ENCODE measurements at places on chromosomes 7 and 10. TPM values are rescaled to one million over a fixed set of nuclear protein-coding genes. Genes with fewer than 3 reads are reported as not detected.

DNA sequence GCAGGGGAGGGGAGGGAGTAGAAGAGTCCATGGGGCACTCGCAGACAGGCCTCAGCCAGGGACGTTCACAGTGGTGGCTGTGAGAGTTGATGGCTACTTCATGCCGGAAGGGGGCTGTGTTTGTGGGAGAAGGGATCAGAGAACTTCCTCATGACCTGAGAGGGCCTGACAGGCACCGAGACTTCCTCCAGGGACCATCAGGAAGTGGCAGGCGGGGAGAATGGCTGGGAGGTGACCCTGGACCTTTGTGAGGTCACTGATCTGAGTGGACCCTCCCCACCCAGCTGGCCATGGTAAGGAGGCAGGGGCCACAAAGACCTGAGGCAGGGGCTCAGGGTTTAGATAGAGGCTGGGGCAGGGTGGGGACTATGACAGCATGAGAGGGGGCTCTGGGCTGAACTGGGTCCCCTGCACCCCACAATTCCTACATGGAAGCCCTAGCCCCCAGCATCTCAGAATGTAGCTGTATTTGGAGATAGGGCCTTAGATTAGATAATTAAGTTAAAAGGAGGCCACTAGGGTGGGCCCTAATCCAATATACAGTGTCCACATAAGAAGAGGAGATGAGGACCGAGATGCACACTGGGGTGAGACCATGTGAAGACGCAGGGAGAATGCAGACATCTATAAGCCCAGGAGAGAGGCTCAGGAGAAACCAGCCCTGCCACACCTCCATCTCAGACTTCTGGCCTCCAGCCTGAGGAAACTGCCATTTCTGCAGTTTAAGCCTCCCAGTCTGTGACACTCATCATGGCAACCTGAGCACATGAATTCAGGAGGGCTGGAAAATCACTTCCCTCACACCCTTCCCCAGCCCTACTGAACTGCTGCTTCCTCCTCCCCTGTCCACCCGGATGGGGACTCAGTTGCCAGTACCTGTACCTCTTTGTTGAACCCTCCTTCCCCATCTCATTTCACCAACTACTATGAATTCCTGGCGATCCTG is 273.9 kb upstream of the ZNF32 start:
- H3K36me3 ChIP-seq = no peaks in the 10 kb centered on the region
- no peaks in the 10 kb centered on the region for H3K4me1 ChIP-seq
- H3K27ac ChIP-seq = no peak overlapping the region
- H3K4me3 ChIP-seq = no peak overlapping the region
- no peaks in the 10 kb centered on the region for H3K27me3 ChIP-seq

The ACTL6B gene
- 0.29 TPM for total RNA-seq

- no peak overlapping the region for H3K27ac ChIP-seq
- DNase-seq = no peak
- H3K4me1 ChIP-seq = no peaks in the 10 kb centered on the region
- H3K27me3 ChIP-seq = no peaks in the 10 kb centered on the region
These were observed 29.4 kb downstream of the CCDC3 start for GRCh38 chr10:12972146-12972545.

GRCh38 chr7:116665332-116665996 is 6.5 kb upstream of the MET start:
- H3K4me3 ChIP-seq = no peak overlapping the region
- H3K27me3 ChIP-seq = no peaks in the 10 kb centered on the region
- no peaks in the 10 kb centered on the region for H3K4me1 ChIP-seq
- DNase-seq = no peak

The HUS1 gene
- total RNA-seq = 31.6 TPM

DNA sequence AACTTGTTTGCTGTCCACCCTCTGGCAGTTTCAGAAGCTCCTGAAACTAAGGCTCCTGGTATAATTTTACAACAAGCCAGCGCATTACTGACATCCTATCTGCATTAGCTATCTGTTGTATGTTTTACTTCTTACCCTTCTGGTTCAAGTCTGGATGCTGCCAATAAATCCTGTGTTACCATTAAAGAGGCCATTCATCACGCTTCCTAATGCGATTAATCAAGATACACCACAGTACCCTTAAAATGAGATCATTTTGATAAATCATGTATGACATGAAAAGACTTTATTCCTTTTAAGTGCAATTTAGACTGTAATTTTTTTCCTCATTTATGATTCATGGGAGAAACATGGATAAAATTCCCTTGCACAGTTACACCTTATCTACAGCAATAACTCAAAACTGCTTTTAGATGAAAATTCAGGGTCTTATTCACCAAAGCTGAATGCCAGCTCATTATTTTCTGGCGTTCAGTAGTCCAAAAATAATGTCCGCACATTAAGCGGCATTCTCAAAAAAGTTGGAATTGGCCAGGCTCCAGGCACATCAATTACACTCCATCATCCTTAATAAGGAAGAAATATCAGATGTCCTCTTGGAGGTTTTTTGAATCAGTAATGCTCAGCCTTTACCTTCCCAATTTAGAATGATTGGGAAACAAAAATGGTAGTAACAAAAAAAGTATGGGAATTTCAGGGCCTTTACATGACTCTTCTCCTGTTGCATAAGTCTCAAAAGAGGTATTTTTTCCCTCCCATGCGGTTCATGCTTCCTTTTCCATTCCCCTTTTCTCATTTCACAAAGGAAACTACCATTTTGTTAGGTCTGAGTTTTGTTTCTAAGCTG is 878.5 kb downstream of the LRMDA start:
- no peak overlapping the region for H3K4me3 ChIP-seq
- no peak overlapping the region for H3K27ac ChIP-seq
- no peak for DNase-seq
- no peaks in the 10 kb centered on the region for H3K27me3 ChIP-seq

The TMEM243 gene
- total RNA-seq = 23.1 TPM

Measured in colonic mucosa (tissue), 4 donors.